Glutamatergic neuron (in vitro differentiated cells): ENCODE measurements at places on chromosomes 16 and 17. TPM values are rescaled to one million over a fixed set of nuclear protein-coding genes. Genes with fewer than 3 reads are reported as not detected.

Gene NEK8
- total RNA-seq: 5.9 TPM

DNA sequence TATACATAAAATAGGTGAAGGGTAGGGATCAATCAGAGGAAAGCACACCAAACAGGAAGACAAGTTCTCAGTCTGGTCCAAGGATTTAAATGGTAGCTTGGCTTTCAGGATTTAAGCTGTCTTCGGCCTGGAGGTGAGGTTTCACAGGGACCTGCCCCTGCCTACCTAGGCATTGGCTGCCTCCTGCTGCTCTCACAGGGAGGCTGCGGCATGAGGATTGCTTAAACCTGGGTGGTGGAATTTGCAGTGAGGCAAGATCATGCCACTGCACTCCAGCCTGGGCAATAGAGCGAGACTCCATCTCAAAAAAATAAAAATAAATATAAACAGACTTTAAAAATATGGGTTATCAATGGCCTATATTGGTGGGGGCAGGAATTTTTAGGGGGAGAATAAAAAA is 114.5 kb downstream of the GAS7 start:
- no peaks in the 10 kb centered on the region for H3K4me1 ChIP-seq
- peaks cover 5% of the 10 kb centered on the region for H3K36me3 ChIP-seq
- no peaks in the 10 kb centered on the region for H3K27me3 ChIP-seq
- no peak overlapping the region for H3K27ac ChIP-seq

DNA sequence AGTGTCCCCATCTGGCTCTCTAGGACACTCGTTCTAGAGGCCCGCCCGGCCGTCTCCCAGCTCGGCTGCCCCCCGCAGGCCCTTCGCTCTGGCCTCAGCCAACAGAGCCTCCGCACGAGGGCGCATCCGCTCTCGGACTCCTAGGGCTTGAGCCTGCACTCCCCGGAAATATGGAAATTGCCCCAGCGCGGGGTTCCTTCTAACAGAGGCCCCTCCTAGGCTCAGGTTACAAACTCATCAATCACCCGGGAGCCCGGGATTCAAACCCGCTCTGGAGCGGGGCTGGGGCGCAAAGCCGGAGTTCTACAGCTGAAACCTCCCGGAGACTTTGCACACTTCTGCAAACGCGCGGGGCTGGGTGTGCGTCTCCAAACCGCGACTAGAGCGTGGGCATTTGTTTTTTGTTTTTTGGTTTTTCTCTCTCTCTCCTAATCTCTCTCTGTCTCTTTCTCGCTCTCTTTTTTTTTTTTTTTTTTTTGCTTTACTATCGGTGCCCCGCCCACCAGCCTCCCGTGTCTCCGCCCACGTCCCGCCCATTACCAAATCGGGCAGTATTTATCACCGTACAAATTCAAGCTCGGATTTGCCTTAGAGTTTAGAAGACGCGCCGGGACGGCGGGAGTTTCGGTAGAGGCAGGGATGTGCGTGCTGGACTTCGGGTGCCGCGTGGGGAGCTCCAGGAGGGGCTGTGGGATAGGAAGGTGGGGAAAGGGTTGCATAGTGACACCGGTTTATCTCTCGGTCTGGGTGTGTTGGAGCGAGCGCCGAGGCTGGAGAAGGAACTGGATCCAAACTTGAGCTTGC is 2.4 kb upstream of the FOXL1 start:
- no peaks in the 10 kb centered on the region for H3K36me3 ChIP-seq
- H3K4me3 ChIP-seq: peak overlapping the region; percentile 91
- peak; percentile 83 for DNase-seq
- H3K27ac ChIP-seq: no peak overlapping the region

GRCh38 chr17:1203111-1203966 is 23.6 kb upstream of the ABR start:
- no peaks in the 10 kb centered on the region for H3K4me1 ChIP-seq
- DNase-seq: peak; percentile 71
- H3K27me3 ChIP-seq: peaks cover 1% of the 10 kb centered on the region
- no peaks in the 10 kb centered on the region for H3K36me3 ChIP-seq

DNA sequence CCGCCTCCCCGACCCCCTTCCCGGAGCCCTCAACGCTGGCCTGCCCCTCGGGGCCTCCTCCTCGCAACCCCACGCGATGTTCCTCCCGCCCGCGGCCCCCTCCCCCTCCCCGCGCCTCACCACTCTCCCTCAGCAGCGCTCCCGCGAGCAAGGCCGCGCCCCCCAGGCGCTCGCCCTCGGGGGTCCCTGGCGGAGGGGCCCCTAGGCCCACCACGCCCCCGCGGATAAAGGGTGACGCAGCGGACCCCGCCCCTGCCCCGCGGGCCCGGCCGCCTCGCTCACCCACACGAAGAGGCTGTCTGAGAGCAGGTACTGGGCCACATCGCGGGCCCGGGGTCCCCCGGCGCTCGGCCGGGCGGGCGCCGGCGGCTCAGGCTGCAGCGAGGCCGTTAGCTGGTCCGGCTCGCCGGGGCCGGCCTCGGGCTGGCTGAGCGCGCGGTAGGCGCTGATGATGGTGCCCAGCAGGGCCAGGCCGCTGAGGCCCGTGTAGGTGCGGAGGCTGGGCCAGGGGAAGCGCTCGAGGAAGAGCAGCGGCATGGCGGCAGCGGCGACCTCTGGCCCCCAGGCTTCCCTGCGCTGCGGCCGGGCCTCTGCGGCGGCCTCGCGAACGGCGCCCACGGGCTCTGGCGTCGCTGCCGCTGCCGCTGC is 430 bp downstream of the AMFR start:
- peak overlapping the region; percentile 98 for H3K4me3 ChIP-seq
- peaks cover 2% of the 10 kb centered on the region for H3K27me3 ChIP-seq
- H3K4me1 ChIP-seq: peaks cover 25% of the 10 kb centered on the region
- no peaks in the 10 kb centered on the region for H3K36me3 ChIP-seq
- H3K27ac ChIP-seq: peak overlapping the region; percentile 76
- DNase-seq: peak; percentile 60

DNA sequence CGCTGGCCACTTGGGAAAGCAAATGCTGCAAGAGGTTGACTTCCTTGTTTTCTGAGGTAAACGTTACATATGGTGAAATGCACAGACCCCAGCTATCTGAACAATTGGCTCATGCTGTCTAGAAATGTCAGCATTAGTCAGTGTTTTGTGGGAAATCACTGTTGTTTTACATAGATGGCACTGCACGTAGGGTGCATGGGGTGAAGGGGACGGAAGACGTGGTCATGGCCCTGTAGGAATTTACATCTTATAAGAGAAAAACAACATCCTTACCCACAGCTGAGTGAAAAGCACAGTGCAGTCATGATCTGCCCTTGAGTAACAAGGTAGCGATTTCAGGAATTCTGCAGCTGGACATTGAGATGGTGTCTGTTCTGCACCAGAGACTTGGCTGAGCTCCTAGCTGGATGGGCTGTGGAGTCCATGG is 15.2 kb downstream of the RPTOR start:
- H3K36me3 ChIP-seq: no peaks in the 10 kb centered on the region
- H3K27ac ChIP-seq: no peak overlapping the region
- no peak for DNase-seq
- peaks cover 21% of the 10 kb centered on the region for H3K27me3 ChIP-seq
- H3K4me3 ChIP-seq: no peak overlapping the region

GRCh38 chr17:43428524-43428923 is 29.7 kb downstream of the ARL4D start:
- H3K27me3 ChIP-seq: peaks cover 6% of the 10 kb centered on the region
- no peak overlapping the region for H3K4me3 ChIP-seq
- H3K4me1 ChIP-seq: peaks cover 14% of the 10 kb centered on the region
- DNase-seq: no peak
- no peaks in the 10 kb centered on the region for H3K36me3 ChIP-seq

- H3K27me3 ChIP-seq: peaks cover 14% of the 10 kb centered on the region
- no peaks in the 10 kb centered on the region for H3K36me3 ChIP-seq
- DNase-seq: peak; percentile 95
- H3K27ac ChIP-seq: peak within 1 kb of the TSS; percentile 83
These were observed at the start of gene RUNDC3A for GRCh38 chr17:44308320-44308818. RUNDC3A (plus strand) TSS chr17:44308601; CDS start chr17:44308833, 232 bp downstream.
